ENCODE measurements at places on chromosomes 3 and 15.
A peak's percentile ranks its signal among the peaks of the same experiment; 100 is the strongest.

DNA sequence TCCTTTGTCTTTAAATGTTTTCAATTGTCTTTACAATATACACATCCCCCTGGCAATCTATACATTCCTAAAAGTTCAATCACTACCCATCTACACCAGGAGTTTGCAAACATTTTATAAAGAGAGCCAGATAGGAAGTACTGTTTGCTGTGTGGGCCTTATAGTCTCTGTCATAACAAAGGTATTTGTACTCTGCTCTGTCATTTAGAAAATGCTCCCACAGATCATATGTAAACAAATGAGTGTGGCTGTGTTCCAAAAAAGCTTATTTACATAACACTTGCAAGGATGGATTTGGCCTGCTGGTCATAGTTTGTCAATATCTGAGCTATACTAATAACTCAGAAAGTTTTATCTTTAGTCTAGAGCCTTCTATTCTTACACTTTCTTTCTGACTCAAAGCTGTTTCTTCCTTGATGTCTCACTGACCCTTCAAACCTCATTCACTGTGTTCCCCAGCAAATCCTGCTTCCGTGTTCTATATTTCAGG, 511.9 kb downstream of the GBE1 start:
- DNase-seq = no peak

DNA sequence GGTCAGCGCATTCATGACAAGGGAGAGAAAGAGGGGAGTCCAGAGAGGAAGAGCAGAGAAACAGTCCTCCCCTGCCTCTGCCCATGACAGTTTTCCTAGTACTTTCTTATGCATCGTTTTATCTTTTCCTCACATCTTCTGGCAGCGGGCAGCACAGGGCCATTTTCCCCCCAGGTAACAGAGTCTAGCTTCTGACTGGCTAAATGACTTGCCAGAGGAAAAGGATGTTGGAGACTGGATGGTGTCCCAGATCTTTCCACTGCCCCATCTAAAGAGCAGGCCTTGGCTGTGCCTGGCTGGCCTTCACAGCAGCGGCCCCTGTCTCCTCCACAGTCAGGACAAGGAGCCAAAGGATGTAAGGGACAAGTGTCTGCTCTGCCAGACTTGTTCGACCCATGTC, 59.3 kb downstream of the CTDSPL start:
- no peak for DNase-seq

GRCh38 chr3:18738393-18739098, 313.4 kb upstream of the SATB1 start:
- DNase-seq = no peak

- DNase-seq = no peak
Measured at GRCh38 chr15:42143866-42144625, 12.4 kb downstream of the PLA2G4F start.

GRCh38 chr3:27625864-27626263, 96.3 kb downstream of the EOMES start:
- DNase-seq = no peak

DNA sequence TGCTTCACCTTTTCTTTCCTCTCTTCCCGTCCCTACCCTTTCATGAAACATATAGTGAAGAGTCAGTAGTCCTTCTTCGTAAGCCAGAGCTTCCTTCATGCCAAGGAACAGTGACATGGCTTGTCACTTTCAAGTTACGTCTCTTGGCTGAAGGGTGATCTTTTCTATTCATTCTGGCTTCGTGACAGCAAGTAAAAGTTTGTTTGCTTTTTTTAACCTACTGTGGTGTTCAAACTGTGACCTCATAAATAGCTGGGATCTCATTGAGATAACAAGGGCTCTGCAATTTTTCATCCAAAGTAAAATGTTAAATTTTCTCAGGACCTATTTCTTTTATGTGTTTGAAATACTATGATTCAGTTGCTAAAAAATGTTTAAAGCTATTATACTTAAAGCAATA, 10.5 kb downstream of the CDIN1 start:
- DNase-seq = no peak

- no peak for DNase-seq
Measured at GRCh38 chr15:76968306-76968705, 26.6 kb upstream of the PSTPIP1 start.

GRCh38 chr15:63010920-63011693, 31.4 kb upstream of the TPM1 start:
- DNase-seq = no peak

GRCh38 chr15:95669146-95669922, 661.2 kb upstream of the NR2F2 start:
- DNase-seq = no peak

- no peak for DNase-seq
Measured at GRCh38 chr3:73729969-73730440, 105.3 kb upstream of the PDZRN3 start.

DNA sequence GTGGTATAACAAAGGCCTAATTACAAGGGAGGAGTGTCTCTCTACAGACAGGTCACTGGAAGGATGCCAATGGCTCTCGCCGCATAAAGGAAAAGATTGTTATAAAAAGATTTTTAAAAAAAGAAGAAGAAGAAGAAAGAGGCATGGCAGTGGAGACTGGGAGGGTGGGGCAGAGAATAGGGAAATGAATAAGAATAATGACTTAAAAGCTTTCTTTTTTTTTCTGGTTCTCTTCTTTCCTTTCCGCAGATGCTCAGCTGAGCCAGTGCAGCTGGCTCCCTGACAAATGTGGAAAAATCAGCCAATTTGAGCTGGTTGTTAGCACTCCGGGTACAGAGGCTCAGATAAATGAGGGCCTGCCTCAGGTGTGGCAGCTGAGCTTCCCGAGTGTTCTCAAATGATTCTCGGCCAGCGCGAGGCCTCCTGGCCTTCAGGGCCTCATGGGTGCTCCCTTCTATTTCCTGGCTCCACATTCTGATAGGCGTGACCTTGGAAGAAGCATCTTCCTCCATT, 234.1 kb downstream of the RORA start:
- peak; percentile 66 for DNase-seq

DNA sequence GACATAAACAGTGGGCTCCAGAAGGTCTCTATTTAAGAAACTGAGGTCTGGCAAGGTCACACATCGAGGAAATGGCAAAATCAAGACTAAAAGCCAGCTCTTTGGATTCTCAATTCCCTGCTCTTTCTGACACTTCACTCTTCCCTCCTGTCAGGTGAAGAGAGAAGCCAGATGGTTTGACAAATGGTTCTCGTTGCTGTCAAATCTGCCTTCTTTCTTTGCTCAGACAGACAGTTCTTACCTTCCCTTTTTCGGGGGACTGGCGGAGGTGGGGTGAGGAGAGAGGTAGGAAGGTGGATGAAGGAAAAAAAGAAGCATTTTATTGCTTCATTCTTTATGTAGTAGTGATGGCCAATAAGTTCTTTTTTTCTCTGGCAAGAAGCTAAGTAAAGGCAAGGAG, 133.4 kb downstream of the LPP start:
- no peak for DNase-seq

DNA sequence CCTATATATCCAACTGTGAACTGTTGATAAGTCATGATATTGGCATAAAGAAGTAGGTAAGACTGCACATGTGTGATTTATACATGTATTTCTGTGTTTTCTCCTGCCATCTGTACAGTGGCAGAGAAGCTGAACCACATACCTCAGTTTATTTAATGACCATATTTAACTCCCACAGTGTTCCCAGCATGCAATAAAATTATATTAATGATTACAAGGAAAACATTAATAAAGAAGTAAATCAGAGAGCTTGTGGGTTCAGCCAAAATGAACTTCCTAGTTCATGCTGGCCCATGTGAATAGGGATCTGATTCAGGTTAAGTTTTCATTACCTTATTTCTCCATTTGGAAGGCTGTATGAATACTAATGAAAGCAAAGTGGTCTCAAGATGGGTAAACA, 439.2 kb downstream of the CNTN6 start:
- no peak for DNase-seq

DNA sequence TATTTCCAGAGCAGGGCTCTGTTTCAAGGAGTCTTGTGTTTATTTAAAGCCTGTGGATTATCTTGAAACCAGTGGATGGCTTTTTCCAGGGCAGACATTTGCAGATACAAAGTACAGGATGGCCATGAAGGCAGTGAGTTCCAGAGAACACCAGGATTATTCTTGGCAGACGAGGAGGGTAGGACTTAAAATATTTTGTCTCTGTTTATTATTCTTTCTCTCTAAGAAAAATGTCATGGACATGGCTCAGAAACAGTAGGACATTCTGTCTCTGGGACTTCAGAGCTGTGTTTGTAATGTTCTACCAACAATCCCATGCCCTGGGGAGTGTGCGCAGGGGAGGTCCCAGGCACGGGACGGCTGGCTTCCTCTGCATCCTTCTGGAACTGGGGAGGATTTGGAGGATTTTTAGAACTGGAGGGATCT, 125.9 kb downstream of the ATP10A start:
- DNase-seq = no peak

- DNase-seq = peak; percentile 42
Measured at GRCh38 chr3:127035677-127036076, 52.8 kb downstream of the PLXNA1 start.

DNA sequence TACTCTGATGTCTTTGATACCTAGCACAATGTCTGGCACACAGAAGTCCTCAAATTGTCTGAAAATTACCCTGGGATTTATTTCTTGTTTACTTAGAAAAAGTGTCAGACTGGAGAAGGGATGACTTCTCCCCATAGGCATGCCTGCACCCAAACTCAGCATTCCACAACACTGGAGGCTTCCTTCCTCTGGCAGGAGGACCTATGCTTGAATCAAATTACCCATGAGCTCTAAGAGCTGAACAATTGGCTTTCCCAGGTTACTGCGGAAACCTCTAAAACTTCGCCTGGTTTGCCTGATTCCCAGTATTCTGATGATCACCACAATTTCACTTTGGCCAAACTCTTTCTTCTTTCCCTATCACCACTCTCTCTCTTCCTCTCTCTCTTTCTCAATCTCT, 217.4 kb downstream of the DIPK2A start:
- no peak for DNase-seq

DNA sequence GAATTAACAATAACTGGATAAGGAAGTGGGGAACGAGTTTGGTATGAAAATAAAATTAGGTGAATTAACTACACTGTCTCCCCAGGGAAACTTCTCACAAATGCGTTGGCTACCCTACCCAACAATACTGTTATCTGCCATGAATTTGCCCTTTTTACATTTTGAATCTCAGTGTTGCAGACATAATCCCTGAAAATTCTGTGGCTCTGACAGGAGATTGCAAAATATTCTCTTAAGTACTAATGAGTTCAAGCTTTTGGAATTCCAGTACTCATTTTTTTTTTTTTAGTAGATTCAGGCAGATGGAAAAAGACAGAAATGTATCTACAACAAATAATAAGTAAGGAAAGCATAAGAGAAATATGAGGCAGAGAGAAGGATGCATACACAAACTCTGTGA, 332.6 kb downstream of the LSAMP start:
- DNase-seq = no peak

DNA sequence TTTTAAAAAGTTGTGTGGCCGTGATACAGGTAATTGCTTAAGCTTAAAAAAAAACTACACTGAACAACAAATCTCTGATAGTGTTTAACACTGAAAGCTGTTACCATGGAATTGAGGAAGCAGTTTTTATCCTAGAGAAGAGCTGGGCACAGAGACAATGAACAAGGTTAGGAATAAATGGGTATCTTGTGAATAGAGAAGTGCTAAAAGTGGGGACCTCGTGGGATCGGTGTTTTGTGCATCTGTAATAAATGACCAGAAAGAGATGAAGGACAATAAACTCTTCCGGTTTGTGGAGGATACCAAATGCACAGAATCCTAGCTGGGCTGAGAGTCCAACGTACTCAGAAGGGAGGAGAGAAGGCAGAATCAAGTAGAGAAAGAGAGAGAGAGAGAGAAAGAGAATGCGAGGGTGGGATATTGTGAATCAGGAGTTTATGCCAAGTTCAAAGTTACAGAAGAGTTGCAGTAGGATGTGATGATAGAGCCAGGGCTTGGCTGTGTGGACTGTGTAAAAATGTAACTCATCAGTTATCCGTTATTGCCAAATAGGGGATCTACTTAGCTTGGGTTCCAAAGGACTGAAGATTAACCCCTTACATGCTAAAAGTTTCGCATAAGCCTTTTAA, 148.9 kb downstream of the IL20RB start:
- DNase-seq = no peak

DNA sequence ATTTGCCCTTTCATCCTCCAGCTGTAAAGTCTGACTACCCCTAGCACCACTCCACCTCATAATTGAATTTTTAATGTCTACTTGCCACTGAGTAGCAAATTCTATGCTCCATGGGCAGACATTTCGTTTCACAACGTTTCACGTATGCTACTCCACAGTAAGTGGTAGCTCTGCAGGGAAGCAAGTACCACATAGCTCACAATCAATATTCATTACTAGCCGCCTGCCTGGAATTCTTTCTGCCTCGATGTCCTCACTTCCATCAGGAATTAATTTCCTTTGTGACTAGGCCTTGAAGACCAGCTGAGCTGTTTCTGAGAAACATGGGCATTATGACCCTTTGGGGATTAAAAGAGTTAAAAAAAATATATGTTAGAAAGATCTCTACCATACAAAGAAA, 15.3 kb downstream of the NPTN start:
- no peak for DNase-seq

- DNase-seq = no peak
Measured at GRCh38 chr15:57356636-57357035, 19.7 kb upstream of the CGNL1 start.

DNA sequence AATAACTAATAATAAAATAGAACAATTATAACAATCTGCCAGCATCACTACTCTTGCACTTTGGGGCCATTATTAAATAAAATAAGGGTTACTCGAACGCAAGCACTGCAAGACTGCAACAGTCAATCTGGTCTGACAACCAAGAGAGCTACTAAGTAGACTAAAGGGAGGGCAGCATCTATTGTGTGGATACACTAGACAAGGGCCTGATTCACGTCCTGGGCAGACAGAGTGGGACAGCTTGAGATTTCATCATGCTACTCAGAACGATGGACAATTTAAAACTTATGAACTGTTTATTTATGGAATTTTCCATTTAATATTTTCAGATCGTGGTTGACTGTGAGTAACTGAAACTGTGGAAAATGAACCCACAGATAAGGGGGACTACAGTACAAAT, 39.5 kb downstream of the TNIK start:
- no peak for DNase-seq

GRCh38 chr15:57827021-57827420, 120.5 kb downstream of the POLR2M start:
- DNase-seq = no peak

- no peak for DNase-seq
Measured at GRCh38 chr15:58081456-58081855, 15.9 kb upstream of the ALDH1A2 start.

DNA sequence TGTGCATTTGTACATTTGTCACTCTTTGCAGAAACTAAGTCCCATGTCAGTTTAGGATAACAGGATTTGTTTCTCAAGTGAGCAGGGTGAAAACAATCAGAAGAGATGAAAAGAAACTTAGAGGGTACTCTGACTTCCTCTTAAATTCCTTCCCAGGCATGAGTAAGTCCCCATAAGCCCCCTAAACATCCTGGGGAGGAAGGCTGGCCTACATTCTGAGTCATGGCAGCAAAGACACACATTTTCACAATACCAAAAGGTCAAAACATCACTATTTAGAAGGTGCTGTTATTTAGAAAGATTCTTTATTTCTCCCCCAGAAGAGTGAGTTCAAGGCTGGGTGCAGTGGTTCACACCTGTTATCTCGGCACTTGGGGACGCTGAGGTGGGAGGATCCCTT, 7.6 kb upstream of the FOXP1 start:
- no peak for DNase-seq

- DNase-seq = peak; percentile 19
Measured at GRCh38 chr3:154795582-154795981, 284.5 kb upstream of the MME start.

All from common myeloid progenitor, CD34-positive (primary cell).